Naive thymus-derived CD4-positive, alpha-beta T cell (primary cell): ENCODE measurements at places on chromosomes 12 and 14.

- DNase-seq = no peak
Measured at GRCh38 chr14:56213306-56213705, 95.1 kb downstream of the PELI2 start.

DNA sequence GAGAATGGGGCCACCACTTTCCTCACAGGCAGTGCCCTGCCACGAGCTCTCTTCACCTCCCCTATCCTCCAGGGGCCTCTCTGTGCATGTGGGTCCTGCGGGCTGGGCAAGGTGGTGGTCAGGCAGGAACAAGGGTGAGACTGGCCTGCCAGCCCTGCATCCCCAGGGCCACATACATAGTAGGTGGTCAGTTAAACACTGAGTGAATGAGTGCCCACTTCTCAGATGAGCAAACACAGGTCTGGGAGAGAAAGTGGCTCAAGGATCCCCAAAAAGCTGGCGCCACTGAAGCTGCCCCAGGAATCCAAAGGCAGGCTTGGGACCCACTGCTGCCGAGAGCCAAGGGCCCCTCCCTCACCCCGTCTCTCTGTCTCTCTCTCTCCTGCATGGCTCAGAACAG, 51.1 kb downstream of the CCNK start:
- DNase-seq = no peak

DNA sequence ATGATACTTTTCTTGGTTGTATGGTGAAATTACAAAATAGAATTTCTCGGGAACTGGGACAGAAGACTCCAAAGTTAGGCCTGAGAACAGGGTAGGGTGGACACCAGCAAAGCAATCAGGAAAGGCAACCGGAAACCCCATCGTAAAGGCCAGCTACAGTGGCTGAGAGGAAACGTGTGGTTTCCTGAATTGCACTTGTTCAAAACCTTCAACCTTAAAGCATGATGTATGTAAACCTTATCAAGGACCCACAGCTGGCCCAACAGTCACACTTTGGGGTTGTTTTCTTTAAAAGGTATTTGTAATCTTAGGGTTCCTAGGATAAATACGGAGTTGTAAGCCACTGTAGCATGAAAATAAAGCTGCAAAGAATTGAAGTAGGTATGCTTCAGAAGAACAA, 2.2 kb upstream of the PTGDR start:
- DNase-seq = no peak

DNA sequence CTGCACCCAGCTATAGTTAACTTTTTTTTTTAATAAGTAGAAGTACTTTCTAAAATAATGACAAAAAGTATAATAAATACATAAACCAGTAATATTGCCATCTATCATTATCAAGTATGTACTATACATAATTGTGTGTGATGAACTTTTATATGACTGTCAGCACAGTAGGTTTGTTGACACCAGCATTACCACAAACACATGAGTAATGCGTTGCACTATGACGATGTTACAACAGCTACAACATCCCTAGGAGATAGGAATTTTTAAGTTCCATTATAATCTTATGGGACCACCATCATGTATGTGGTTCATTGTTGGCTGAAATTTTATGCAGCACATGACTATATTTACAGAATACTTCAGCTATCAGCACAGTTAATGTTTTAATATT, 62.9 kb upstream of the VSX2 start:
- DNase-seq = no peak

DNA sequence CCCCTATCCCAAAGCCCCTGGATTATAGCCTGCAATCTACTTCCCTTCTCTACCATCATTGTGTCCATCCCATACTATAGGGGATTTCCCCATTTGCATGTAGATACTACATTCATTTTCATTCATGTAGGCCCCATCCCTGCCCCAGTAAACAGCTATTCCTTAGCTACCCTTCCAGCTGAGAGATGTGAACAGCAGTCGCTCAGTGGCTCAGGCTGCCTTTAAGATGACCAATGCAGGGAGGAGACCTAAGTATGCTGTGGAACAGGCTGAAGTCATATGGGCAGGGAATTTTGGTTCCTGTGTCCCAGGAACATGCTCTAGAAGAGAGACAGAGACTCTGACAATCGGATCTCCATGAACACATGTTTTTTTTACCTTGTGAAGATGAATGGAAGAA, 481.2 kb upstream of the SYT1 start:
- no peak for DNase-seq

DNA sequence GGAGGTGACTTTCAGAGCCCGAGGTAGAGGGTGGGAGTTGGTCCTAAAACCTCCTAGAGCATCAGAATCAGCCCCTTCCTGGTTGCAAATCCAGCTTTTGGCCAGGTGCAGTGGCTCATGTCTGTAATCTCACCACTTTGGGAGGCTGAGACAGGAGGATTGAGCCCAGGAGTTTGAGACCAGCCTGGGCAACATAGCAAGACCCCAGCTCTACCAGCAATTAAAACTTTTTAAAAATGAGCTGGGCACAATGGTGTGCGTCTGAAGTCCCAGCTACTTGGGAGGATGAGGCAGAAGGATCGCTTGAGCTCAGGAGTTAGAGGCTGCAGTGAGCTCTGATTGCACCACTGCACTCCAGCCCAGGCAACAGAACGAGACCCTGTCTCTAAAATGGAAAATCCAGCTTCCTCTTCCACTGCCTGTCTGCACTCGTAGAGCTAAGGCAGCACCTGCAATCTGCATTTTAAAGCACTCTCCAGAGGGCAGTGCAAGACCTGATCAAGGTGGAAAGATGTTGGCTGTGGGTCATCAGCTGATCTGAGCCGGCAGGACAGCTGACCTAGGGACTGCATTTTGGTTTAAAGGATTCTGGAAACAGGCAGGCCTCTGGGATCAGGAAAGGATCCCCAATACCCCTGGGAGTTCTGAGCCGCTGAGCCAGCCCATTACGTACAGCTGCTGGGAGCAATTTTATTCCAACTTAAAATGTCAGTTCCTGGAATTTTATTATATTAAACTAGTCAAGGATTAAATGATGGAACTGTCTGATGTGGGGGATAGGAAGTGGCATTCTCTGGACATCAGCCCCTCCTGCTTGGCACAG, 1.8 kb upstream of the TESC start:
- no peak for DNase-seq

- DNase-seq = no peak
Measured at GRCh38 chr12:73892201-73892600, 645.4 kb upstream of the ATXN7L3B start.

- DNase-seq = no peak
Measured at GRCh38 chr14:62144863-62145262, 382.6 kb downstream of the SNAPC1 start.

- DNase-seq = no peak
Measured at GRCh38 chr12:16323010-16323409, 24.4 kb upstream of the MGST1 start.

DNA sequence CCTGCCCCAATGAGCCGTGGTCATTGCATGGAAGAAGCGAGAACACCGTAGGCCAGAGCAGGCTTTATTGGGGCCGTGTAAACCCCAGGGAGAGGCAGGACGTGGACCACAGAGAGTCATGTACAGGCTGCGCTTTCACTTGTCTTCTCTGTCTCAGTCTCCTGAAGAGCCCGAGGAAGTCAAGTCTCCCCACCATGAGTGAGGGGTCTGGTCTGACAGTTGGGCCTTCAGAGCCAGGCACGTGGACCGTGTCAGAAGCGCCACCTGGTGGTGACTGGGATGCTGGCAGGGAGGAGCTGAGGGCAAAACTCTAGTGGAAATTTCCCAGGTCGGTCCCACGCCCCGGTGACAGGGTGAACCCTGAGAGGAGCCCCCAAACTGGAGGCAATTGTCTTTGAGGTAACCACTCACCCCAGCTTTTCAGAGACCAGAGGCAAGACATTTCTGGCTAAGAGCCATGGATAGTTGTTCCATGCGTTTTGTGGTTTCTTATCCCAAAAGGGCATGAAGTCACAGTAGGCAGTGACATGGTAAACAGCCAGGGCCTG, 17.4 kb downstream of the RPS6KL1 start:
- peak; percentile 73 for DNase-seq

- peak; percentile 37 for DNase-seq
Measured at GRCh38 chr12:57836442-57837375, 9.8 kb downstream of the CTDSP2 start.

DNA sequence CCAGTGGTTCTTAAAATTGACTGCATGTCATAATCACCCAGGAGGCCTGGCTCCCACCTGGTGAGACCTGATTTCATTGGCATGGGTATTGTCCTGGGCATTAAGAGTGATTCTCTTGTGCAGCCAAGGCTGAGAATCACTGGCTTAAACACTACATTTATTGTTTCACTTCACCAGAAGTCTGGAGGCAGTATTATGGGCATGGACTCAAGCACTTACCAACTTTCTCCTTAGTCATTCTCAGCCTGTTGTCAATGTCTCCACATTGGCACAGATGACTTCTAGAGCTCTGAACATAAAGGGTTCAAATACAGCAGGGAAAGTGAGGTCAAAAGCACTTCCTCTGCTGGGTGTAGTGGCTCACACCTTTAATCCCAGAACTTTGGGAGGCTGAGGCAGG, 25.6 kb upstream of the GCH1 start:
- no peak for DNase-seq

DNA sequence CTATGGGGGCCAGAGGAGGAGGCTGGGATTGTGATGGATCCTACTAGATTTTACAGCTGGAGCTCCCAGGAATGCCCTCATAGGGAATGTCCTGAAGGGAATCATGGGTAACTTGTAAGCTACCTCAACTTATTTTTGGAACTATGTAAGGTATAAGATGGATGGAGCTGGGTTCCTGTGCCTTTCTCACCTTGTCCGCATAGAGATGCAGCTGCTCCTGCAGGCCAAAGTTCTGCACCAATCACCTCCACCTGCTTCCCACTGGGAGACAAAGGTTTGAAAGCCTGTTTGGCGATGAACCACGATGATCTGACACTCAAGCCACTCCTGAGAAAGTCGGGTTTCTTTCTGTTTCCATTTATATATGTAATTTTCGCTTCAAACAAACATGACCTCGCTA, 648 bp upstream of the AKAP5 start:
- no peak for DNase-seq

- no peak for DNase-seq
Measured at GRCh38 chr12:30438601-30439041, 257.0 kb downstream of the IPO8 start.

GRCh38 chr12:45327823-45328383, 112.0 kb downstream of the ANO6 start:
- DNase-seq = no peak

GRCh38 chr12:101604132-101604531, 9.4 kb downstream of the MYBPC1 start:
- no peak for DNase-seq

DNA sequence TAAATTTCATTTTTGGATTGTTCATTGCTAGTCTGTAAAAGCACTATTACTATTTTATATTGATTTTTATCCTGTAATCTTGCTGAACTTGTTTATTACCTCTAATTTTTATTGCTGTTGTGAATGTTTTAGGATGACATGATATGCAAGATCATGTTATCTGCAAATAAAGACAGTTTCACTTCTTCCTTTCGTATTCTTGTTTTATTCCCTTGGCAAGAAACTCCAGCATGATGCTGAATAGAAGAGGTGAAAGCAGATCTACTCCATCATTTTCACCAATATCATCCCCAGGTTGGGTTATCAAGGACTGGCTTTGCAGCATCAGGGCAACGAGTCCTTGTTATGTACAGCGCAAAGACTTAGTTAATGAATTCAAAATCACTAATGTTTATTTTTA, 2.7 kb upstream of the CLECL1 start:
- DNase-seq = no peak

DNA sequence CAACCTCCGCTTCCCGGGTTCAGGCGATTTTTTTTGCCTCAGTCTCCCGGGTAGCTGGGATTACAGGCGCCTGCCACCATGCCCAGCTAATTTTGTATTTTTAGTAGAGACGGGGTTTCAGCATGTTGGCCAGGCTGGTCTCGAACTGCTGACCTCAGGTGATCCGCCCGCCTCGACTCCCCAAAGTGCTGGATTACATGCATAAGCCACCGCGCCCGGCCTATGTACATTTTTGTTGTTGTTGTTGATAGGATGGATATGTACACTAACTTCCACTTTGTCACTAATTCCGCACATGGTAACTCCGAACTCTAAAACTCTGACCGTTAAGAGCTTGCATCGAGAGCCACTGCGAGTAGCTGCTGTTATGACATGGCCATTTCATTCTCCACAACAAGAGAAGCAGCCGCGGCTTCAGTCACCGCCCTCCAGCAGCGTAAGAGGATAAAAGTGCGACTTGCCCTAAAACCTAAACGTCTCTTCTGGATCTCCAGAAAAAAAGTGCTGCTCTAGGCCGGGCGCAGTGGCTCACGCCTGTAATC, 742 bp upstream of the MARS1 start:
- DNase-seq = no peak

DNA sequence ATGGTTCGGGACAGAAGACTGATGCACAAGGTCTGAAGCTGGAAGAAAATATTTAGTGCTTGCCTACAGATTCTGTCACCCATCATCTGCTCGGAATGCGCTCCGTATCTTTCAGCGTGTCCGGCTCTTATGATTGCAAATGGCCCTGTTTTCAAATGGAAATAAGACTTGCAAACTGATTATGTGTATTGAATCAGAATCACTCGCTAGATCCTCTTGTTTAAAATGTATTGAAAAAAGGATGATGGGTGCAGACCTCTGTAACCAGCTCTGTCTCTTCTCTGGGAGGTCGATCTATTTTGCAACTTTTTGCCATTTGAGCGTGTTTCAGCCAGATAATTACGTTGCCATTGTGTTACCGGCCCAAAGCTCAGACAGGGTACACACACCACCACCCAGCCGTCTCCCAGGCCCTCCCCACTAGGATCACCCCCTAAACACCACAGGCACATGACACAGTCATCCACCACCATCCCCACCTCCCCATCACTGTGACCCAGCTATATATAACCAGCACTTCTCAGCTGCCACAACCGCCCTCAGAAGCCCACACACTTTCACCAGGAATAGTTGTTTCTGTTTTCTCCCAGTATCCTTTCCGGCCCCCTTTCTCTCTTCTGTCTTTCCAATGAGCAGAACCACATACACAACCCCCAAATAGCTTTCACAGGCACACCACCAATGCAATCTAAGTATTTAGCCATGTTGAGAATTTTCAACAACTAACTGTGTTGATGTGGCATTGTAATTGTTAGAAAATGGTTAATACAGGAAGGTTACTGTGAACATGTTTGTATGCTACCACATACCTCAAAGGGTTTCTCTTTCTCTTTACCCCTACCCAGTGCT, 10.7 kb downstream of the NKX2-1 start:
- DNase-seq = no peak

DNA sequence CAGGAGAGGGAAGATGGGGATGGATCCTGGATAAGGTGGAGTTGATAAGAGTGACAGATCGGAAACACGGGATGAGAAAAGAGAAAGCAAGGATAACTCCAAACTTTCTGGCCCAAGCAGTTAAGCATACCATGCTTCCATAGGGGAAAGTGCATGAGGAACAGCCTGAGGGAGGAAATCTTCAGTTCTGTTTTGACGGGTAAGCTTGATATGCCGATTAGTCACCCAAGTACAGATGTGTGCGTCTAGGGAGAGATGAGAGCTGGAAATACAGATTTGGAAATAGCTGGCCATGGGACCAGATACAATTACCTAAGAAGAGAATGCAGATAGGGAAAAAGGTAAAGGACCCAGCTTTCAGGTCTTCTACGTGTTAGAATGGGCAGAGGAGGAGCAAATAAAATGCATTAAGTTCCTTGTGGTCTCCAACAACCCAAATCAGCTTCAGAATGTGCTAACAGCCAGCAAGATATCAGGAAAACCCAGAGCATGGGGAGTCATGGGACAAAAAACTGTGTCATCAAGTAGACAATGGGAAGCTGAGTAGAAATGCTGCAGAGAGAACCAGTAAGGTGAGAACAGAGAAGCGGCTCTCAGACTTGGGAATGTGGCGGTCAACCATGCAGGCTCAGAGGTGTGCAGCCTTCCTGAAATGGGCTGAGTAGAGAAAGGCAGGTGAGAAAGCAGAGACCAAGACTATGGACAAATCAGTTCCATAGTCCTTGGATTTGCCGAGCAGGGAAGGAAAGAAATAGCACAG, 56.3 kb downstream of the PPP1R36 start:
- no peak for DNase-seq
